NCI-H1436 treated with DMSO at 0.1 percent for 48 hours (cell line): ENCODE measurements at places on chromosomes 5 and 9.

DNA sequence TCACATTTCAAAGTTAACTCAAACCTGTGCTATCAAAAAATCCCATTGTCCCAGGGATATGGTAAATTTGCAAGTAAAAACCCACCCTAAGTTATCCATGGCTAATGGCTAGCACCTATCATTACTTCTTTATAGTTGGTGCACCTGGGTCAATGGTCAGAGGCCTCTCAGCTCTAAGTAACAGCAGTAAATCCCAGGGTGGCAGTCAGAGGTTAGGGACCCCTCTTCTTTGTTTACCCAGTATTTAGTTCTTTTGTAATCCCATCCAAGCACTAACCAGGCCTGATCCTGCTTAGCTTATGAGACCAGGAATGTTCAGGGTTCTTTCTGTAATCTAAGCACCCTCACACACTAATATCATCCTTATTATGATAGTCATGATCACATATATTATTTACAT lies 52.1 kb upstream of the WWC1 start:
- no peak for DNase-seq

GRCh38 chr5:180595381-180596114 lies 4.2 kb upstream of the SCGB3A1 start:
- DNase-seq = no peak

DNA sequence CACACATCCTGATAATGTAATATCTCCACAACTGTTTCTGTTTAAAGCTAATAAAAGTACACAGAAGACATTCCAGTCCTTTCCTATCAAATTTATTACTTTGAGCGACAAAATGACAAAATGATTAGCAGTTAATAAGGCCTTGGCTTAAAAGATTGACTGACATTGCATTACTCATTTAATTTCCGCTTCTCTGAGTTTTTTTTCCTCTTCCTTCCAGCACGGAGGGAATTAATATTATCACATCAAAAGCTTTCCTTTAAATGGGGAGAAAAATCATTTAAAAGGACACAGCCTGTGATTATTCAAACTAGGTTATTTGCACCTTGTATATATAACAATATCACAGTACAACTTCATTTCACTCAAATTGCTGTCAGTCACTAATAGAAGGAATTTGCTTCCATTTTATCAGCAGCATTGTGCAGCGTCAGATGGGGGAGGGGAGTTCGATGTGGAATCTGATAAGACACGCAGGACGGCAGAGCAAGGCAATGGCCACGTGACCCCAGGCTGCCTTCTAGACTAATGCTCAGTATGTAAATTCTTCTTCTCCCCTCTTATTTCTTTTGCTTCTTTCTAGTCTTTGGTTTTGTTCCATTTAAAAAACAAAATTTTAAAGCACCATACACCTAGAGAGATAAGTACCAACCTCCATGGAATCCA lies 400.5 kb downstream of the IRX1 start:
- DNase-seq = no peak

DNA sequence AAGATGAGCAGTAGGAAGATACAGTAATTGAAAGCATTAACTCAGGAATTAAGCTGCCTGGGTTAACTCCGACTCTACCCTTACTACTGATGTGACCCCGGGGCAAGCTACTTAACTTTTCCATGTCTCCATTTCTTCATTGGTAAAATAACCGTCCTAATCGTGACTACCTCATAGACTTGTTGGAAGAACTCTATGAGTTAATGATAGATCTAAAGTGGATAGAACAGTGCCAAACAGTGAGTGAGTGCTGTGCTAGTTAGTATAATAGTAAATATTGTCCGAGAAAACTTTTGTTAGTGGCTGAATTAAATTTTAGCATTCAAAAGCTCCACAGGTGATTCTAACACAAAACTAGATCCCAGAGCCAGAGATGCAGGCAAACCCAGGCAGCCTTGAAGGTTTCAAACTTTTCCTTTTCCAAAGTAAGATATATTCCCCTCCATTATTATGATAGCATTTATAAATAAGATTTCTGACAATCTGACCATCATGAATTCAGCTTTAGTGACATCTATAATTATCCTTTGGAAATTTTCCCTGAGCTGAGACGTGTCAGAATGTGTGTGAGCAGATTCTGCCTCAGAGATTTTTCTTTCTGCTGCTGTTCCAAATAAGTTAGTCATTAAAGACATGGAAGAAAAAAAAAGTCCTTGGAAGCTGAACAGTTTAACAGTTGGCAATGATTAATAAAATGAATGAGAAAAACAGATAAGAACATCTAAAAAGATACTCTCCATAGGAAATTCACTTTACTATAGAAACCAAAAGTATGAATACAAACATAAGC lies 369.5 kb downstream of the PRELID2 start:
- DNase-seq = no peak

DNA sequence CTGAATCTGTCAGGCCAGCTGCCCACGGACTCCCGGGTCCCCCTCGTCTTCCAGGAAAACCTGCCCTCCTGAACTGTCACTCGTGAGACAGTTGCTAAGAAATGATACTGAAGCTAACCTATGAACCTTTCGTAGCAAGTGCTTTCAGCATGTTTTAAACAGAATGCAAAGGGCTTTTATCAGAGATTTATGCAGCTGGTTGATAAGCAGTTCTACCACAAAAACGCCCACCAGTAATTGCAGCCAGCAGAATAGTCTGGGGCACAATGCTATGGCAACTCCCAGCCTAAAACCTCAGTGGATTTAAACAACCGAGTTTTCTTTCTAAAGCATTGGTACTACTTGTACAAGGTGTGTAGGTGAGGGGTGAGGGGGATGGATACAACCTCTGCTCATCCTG lies 97.5 kb downstream of the IRX2 start:
- no peak for DNase-seq

- no peak for DNase-seq
These were observed 1.4 kb upstream of the AGGF1 start for GRCh38 chr5:77028631-77029375.

DNA sequence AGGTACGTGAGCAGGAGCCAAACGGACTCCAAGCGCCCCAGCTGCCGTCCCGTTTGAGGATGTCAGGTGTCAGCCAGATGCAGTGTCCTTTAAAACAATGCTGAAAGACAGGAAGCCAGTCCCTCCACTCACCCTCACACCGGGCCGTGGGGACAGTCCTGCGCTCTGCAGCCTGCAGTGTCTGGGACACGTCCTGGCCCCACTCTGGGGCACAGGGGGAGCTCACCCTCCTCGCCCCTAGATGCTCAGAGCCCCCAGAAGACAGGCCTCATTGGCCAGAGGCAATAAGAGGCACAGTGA lies 79.7 kb downstream of the ZNF354C start:
- no peak for DNase-seq

- no peak for DNase-seq
These were observed 638 bp downstream of the MRPS30 start for GRCh38 chr5:44809215-44809955.

DNA sequence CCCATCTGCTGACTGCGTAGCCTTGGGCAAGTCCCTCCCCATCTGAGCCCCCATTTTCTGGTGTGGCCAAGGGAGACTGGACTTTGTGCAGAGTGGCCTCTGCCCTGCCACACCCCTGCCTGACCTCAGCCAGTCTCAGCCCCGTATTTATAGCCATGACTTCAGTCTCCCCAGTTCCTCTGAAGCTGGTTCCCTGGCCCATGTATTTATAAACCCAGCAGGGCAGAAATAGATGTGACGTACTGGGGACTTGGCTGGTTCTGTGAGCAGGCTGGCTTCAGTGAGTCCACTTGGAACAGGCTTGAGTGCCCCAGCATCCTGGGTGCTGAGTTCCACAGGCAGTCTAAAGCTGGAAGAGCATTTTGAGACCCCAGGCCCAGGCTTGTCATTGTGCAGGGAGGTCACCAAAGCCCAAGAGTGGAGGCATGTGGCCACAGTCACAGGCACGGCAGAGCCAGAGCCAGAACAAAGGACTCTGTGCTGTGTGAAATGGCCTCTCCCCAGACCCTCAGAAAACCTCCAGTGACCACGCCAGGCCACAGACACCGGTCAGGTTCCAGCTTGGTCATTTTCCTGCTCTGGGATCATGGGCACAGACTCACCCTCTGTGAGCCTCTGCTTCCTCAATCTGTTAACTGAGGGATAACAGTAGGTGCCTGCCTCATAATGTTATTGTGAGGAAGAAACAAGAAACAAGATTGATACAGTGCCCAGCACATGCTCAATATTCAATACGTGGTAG lies 30.4 kb upstream of the SYNPO start:
- no peak for DNase-seq

DNA sequence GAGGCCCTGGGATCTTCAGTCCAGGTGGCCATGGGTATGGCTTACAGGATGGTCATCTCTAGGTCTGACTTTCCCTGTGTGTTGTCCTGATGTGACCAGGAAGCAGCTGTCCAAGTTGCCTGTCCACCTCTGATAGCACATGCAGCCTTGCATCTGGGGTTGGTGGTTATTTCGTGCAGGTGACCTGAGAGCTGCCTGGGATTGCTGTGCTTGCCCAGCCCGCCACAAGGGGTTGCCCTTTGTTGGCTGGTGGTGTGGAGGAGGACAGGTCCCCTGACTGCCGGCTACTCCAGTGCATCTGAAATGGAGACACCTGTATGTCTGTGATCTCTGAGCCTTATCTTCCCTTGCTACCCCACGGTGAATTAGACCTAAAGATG lies 212.6 kb downstream of the ARHGAP26 start:
- DNase-seq = no peak

DNA sequence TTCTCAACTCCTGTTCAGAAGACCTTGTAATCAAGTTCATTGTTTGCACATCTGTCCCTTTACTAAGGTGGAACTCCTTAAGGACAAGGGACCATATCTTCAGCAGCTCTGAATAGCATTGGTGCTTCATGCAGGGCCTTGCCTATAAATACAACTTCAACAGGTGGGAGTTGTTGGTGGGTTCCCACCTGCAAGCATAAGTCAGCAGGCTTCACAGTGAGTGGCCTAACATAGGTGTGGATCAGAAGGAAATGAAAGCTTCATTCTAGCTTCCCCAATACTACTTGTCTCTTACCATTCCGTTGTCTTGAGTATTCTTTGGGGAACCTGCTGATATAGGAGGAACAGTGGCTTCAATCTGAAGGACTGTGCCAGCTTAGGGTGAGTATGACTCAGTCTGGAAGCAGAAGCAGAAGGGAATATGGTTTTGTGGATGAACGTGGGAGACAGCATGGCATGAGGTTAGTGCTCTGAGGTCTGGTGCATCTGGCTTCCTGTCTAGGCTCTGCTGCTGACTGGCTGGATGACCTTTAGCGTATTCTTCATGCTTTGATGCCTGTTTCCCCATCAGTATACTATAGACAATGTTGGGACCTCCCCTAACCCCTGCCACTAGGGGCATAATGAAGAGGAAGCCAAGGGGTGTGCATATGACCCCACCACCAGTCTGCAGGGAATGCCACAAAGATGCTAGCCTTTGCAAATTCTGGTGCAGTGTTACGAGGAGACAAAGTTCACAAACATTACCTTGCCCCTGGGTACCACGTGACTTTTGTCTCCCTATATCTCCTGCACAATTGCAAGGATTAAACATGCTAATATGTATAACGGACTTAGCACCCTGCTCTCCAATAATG lies 192.3 kb downstream of the PALM2AKAP2 start:
- DNase-seq = no peak

DNA sequence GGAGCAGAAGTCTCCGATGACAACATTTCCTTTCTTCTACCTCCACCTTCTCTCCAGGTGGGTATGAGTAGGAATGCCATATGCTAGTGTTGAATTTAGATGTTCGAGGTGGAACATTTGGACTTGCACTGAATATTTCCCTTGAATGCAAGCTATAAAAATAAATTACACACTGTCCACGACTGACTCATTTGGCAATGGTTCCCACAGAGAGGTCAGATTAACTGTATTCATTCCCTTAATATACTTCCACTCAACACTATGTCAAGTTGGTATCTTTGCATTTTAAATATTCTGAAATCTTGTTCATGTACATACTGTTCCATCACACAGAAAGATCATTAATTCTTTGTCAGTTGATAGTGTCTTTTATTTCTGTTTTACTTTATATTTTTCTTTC lies 222.6 kb upstream of the PIK3R1 start:
- no peak for DNase-seq

- DNase-seq = no peak
These were observed 34.6 kb upstream of the WDR38 start for GRCh38 chr9:124818431-124819281.

DNA sequence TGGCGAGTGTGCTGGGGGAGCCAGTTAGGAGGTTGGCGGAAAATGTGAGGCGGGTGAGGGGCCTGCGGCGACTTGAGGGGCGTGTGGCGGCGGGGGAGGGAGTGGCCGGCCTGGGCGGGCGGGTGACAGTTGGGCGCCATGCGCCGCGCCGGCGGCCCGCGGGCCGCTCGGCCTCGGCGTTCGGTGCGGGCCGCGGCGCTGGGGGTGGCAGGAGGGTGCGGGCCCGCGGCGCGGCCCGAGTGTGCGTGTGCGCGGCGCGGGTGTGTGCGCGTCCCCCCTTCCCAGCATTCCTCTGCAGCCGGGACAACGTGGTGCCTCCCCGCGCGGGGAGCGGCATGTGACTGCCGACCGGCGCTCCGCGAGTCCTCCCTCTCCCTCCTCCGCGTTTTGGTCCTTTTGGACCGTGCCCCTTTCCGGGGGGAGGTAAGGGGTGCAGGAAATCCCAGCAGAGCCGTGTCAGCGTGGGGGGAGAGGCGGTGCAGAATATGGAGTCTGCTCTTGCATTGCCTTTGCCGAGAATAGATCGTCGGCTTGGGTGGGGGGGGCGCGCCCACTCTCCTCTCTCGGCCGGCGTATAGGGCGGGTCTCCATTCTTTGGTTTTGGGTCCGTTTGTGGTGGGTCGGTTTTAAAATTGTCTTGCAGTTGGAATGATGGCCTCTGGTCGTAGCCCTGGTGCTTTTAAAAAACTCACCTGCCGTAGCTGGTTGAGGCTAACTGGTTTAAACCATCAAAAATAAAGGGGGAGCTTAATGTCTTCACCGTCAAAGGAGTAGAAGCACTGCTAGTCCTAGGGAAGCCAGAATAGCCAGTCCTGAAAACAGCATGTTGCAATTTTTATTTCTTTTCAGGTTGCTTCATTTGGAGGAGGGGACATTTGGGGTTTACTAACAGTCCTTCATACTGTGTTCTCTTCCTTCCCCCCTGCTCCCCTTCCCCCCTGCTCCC lies 2.0 kb downstream of the LARP1 start:
- no peak for DNase-seq

GRCh38 chr9:131310833-131311554 lies 21.5 kb downstream of the PLPP7 start:
- no peak for DNase-seq

DNA sequence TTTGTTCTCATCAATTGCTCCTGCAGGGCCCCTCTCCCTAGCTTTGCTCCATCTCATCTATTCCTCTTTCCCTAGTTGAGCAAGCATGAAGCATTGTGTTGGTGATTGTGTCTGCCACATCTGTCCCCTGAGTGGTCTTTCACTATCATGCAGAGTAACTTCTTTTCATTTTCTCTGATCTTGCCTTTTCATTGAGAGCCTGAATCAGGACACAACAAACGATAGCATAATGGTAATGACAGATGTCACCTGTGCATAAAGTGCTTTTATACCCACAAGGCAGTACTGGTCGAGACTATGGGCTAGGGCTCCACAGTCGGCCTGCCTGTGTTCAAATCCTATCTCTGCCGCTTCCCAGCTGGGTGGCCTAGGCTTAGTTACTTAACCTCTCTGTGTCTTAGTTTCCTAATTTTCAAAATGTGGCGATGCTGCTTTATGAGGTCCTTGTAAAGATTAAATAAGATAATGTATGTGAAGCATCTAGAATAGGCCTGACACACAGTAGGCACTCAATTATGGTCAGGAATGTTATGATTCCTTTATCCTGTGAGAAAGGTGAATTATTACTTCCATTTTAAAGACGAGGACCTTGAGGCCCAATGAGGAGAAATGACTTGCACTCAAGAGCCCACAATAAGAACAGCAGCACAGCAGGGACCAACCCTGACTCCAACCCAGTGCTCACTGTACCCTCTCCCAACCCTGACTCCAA lies 137.1 kb upstream of the ZNF618 start:
- no peak for DNase-seq
